GM19239 (cell line): ENCODE measurements at places on chromosomes 7 and 10.

GRCh38 chr10:73762915-73763314 lies 18.7 kb downstream of the SEC24C start:
- no peak for DNase-seq

DNA sequence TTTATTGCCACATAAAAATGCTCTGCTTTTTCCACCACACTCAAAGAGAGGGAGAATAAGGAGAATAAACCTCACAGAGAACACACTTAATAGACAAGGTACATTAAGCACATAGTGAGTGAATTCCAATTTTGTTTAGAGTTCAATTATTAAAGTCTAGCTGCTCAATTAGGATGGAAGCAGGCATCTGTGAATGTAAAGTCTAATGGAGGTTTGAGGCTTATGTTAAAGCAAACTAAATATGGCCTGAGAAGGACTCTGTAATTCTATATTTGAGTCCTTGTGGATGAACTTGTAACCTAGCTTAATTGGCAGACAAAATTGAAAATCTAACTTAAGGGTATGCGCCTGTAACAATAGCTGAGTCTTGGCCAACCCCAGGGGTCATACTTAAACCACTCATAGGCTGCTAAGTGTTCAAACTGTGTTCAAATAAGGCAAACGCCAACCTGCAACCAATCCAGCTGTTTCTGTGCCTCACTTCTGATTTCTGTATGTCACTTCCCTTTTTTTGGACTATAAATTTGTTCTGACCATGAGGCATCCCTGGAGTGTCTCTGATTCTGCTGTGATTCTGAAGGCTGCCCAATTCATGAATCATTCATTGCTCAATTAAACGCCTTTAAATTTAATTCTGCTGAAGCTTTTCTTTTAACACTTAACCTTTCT lies 31.3 kb upstream of the NME8 start:
- DNase-seq: no peak

GRCh38 chr7:149854611-149855360 lies 16.6 kb downstream of the ZNF862 start:
- no peak for DNase-seq

- peak; percentile 59 for DNase-seq
These were observed at the start of gene HOXA5 for GRCh38 chr7:27143023-27143949. Gene HOXA5, minus strand, starts transcription at chr7:27143681. Its CDS starts 74 bp downstream, at chr7:27143607.

DNA sequence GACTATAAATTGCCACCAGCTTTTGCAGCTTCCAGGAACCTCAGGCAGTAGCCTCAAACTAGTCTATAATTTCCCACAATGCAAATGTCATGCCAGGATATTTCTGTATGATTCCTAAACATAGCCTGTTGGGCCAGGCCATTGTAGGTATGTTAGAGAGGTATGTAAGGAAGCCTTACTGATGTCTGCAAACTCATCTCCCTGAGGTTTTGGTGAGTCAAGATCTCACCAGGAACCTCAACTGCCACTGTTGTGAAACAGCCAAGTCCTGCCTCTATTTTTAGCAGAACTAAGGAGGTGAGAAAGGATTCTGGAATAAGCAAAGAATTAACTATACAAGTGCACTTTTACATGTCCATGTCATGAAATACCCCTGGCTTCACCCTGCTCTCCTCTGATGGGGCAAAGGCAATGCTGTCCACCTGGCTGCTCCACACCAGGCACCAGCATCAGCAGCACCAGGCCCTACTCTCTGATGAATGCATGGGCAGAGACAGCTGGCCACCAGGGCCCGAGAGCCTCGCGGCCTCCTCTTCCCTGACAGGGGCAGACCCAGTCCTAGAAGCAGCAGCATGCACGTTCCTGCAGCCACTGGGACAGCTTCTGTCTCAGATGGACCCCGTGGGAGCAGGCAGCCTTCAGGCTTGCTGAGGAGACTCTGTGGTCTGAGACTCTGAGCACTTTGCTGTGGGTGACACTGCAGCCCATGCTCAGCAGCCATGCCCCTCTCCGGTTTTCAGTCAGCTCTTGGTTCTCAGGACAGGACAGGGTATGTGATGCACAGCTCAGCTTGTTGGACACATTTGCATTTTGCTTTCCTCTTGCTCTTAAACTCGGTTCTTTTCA lies 147.3 kb downstream of the ZMYND11 start:
- no peak for DNase-seq

GRCh38 chr7:101466871-101467270 lies 104.2 kb downstream of the COL26A1 start:
- no peak for DNase-seq

DNA sequence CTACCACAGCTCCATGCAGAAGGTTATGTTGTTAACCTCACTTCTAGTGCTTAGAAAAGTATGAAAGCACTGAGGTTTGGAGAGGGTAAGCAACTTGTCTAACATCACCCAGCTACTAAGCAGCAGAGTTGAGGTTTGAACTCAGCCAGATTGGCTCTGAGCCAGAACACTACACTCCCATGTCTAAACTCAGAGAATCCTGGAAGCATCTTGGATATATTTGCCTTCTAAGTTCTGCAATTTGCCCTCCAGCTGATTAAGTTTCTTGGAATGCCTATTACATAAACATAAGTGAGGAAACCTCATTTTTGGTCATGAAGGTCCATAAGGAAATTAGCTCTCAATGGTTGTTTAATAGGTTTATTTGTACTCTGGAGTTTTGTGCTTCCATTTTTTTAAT lies 78.1 kb upstream of the PHYHIPL start:
- DNase-seq: no peak

DNA sequence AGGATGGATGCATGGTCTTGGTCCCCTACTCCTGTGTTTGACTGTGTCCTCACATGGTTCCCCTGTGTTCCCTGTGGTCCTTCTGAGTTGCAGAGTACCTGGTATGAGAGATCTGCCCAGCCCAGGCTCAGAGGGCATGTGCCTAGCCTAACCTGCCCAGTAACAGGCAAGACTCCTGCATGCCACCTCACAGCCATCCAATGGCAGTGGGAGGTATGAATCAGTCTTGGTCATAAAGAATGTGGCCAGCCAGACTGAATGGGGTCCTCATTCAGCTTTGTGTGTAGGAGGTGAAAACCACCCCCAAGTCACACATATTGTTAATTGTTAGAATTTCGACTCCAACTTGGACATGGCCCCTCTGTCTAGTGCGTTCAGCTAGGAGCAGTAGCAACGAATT lies 17.2 kb upstream of the GPR158 start:
- no peak for DNase-seq

DNA sequence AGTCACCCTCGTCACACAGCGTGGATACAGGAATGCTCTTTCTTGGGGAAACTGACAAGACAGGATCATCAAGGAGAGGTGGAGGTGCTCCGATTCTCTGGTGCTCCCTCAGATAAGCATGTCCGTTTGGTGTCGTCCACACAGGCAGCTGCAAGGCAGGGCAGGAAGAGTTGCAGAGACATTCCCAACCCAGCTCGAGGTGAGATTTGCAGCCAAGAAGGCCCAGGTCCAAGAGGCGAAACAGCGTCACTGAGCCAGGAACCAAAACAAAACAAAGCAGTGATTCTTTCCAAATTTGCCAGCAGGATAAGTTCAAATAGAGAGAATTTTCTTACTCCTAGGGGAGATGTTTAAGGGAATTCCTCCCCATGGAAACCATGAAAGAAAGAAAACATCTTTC lies 386.5 kb upstream of the PFKP start:
- no peak for DNase-seq
